NCI-H460 (cell line): ENCODE measurements at places on chromosomes 2 and 18.

DNA sequence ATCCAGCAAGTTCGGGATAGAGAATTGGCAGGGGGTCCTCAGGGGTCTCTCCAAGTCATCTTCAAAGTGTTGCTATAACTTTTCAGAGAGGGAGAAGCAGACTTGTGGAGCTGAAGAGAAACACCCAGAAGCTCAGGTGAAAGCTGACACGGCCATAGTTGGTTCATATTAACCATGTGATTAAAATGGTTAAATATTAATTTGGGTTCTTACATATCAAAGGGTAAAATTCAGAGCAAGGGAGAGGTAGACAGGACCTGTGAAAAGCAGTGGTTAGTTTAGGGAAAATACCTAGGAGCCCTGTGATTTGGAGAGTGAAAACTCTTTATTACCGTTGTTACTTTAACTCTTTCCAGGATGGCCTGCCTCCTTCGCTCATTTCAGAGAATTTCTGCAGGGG is at the start of gene UGT1A6:
UGT1A6 (plus strand) TSS at position 243 of the 400 bp plus-strand sequence; CDS start at position 358, 115 bp downstream.
- no peak for DNase-seq

DNA sequence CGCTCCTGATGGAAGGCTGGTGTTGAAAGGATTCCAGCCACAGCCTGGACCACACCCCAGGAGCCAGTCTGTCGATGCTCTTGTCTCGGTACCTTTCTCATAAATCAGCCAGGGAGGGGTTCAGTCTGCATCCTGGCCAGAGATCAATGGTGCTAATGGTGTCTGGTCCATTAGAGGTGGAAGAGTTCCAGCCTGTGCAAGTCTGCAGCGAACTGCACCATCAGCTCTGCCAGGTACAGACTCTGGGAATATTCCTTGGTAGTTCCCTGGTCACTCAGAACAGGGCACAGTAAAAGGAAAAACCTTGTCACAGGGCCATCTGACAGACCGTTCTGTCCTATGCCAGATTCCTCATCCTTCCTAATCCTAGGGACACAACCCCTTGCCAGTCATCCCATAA is 164.3 kb downstream of the MTCL1 start:
- no peak for DNase-seq

GRCh38 chr2:47339745-47340541 is 63.0 kb upstream of the MSH2 start:
- DNase-seq: no peak

GRCh38 chr2:145807554-145807953 is 1287.6 kb upstream of the ZEB2 start:
- DNase-seq: no peak

DNA sequence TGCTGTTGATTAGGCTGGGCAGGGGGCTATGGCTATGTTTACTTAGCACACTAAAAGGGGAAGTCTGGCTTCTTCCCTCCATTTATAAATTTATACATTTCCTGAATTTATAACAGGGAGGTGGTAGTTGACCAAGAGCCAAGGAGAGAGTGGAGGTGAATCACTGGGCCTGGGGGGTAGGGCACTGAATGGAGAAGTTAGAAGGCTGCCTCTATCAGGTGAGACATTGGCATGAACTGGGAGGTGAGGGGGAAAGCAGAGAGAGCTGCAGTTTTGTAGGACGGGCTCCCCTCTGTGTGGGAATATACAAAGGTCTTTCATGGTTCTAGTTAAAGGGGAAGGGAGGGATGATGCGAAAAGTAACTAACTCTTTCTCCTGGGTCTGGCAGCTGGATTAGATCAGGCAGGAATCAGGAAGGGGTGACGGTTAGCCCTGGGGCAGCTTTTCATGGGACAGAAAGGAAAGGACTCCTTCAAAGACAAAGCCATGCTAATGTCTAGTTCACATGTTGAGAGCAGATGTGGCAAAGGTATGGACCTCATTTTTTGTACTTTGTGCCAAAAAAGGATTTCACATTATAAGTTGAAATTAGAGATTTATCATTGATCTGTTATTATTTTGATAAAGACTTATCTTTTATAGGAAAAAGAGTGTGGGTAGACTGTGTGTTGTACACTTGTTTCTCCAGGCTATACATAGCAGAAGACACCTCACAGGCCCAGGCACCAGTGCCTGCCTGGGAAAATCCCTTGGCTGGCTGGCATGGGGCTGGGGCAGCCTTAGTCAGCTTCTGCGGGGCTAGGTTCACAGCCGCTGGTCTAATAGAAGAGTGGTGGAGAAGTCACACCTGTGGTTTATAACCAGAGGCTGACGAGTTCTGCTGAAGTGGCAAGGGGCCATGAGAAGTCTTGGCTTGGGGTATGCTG is 158.7 kb downstream of the CLIP4 start:
- DNase-seq: no peak

- no peak for DNase-seq
Measured at GRCh38 chr18:7575465-7576028, 8.4 kb downstream of the PTPRM start.

DNA sequence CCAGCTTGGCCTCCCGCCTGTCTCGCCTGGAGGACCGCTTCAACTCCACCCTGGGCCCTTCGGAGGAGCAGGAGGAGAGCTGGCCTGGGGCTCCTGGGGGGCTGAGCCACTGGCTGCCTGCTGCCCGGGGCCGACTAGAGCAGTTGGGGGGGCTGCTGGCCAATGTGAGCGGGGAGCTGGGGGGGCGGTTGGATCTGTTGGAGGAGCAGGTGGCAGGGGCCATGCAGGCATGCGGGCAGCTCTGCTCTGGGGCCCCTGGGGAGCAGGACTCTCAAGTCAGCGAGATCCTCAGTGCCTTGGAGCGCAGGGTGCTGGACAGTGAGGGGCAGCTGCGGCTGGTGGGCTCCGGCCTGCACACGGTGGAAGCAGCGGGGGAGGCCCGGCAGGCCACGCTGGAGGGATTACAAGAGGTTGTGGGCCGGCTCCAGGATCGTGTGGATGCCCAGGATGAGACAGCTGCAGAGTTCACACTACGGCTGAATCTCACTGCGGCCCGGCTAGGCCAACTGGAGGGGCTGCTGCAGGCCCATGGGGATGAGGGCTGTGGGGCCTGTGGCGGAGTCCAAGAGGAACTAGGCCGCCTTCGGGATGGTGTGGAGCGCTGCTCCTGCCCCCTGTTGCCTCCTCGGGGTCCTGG is 3.7 kb upstream of the KHK start:
- no peak for DNase-seq

GRCh38 chr2:201661366-201661765 is 18.1 kb upstream of the TMEM237 start:
- DNase-seq: no peak

DNA sequence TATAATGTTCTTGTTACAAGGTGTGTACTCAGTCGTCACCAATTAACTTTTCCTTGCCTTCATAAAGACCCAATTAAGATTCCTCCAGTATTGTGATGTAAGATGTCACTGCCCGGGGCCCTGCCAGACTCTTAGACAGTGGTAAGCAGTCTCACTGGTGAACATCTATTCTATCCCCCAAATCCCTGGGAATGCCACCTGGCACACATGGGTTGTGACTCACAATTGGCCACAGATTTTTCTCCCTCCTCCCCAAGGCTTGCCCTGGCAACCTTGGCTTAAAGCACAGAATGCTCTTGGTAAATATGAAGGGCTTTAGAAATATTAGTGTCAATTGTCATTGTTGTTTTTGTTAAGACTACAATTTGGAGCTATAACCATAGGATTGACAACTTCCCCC is 287.9 kb downstream of the ETAA1 start:
- no peak for DNase-seq
